BJ (cell line): ENCODE measurements at places on chromosomes 4 and X.
A peak's percentile ranks its signal among the peaks of the same experiment; 100 is the strongest.

DNA sequence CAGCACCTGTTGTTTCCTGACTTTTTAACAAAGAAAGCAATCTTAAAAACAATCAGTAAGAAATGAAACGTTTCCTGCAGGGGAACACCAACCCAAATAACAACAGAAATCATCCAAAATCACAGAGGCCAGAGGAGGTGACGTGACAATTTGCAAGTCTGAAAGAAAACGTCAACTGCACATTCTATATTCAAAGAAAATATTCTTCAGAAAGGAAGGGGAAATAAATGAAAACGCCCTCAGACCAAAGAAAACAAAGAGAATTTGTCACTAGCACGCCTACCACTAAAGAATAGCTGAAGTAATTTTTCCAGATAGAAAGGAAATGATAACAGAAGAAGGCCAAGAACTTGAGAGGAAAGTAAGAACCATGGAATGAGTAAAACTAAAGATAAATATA, 74.4 kb downstream of the CASP3 start:
- DNase-seq, result no peak

DNA sequence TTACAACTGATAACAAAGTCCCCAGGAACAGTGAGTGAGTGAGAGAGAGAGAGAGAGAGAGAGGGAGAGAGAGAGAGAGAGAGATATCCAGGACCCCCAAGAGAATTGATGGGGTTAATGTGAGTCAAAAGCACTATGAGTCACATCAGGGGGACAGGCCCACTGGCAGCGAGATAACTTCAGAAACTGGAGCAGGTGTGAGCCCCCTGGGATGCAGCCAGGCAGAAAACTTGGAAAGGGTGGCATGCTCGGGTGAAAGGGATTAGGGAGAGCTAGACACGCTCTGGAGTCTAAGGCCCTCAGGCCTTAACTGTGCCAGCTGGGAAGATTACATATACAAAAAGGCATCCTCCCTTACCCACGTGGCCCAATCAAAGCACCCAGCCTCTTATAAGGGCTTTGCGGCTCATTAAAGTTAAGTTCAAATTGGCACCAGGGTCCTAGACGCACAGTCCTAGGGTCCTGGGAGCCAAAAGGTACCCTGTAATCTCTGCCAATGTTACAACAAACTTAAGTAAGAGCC, 841 bp downstream of the ACOT9 start:
- peak; percentile 25 for DNase-seq

GRCh38 chr4:7486101-7486500, 51.4 kb upstream of the PSAPL1 start:
- no peak for DNase-seq

DNA sequence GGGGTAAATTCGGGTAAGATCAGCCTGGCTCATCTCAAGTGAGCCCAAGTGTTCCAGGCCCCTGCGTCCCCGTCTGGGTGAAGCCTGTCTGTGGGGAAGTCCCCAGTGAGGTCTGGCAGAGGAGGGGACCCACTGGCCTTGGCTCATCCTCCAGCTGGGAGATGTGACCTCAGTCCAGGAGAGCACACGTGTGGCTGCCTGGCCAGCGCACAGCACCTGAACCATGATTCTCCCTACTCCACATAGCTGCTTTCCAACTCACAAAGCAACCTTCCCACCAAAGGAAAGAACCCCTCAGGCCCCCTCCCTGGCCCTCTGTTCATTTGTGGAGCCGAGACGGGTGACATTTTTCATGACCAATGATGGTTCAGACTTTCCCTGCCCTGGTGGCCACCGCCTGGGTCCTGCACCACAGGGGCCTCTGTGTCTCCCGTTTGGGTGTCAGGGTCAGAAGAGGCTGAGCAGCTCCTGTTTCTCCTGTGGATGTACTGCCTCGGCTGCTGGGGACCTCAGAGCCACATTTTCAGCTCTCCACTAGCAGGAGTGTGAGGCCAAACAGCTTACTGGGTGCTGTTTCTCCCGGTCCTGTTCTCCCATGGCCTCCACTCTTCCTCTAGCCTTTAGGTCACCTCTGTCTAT, 111.4 kb downstream of the CPZ start:
- no peak for DNase-seq

- no peak for DNase-seq
Measured at GRCh38 chr4:185796176-185796575, 15.8 kb downstream of the SORBS2 start.

DNA sequence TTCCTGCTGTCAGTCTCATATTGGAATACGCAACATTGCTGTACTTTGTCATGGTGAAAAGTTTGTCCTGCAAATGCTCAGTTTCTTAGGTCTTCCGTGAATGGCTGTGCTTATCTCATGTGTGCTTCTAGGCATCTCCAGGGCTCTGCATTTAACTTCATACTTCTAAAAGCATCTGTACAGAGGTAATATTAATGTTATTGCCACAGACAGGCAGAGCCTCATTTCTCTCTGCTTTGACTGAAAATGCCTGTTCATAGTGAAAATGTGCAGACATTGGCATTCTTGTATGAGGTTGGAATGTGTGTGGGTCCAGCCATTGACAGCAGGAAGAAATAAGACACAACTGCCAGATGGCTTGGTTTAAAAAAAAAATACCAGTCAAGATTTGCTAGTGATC, 140.1 kb upstream of the TTC29 start:
- no peak for DNase-seq

DNA sequence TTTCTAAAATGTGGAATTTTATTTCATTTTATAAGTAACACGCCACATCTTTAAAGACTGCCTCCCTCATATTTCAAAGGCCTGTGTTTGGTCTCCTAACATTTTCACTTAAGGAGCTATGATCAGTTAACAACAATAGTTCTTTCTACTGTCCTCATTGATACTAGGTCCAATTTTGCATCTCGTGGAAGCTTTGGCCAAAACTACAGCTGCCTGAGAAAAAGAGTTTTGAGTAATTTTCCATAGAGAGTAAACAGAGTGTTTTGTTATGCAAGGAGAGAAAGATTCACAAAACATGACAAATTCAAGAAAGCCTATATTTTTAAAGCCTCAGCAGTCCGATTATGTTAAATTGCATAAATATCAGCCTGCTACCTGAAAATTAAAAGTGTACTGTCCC, 11.4 kb upstream of the PCDH18 start:
- DNase-seq, result no peak

DNA sequence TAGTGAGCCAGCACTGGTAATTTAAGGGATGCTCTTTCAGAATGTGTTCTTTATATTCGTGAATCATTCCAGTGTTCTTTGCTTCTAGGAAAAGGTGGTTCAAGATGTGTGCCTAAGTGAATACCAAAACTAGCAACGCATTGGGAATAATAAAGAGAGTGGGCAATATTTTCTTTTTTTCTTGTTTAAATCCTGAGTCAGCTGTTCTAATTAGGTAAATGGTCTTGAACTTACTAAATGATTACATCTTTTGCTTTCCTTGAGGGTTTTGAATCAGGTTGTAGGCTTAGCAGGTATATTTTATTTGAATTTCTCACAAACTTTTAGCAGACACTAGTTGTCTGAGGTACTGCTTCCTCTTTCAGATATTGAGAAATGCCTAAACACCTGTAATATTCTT, 29.5 kb downstream of the ENPEP start:
- DNase-seq, result no peak

- no peak for DNase-seq
Measured at GRCh38 chrX:129755779-129756650, 17.2 kb downstream of the XPNPEP2 start.

DNA sequence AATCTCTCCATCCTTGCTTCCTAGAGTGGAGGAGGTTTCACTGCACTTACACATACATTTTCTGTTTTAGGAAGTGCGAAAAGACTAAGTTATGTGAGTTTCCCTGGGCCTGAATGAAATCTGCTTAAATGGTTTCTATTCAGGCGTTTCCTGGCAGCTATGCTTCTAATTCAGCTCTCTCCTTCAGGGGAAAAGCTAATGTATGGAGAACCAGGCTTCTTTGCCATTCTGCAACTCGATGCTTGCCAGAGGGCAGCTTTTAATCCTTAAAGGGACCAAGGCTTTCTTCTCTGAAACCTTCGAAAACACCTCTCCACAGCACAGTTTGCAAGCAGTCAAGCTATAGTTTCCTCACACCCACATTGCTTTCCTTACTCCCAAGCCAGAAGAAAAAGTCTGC, 89.5 kb upstream of the ARX start:
- DNase-seq, result no peak
